T-helper 22 cell (primary cell): ENCODE measurements at places on chromosomes 5 and 9.

DNA sequence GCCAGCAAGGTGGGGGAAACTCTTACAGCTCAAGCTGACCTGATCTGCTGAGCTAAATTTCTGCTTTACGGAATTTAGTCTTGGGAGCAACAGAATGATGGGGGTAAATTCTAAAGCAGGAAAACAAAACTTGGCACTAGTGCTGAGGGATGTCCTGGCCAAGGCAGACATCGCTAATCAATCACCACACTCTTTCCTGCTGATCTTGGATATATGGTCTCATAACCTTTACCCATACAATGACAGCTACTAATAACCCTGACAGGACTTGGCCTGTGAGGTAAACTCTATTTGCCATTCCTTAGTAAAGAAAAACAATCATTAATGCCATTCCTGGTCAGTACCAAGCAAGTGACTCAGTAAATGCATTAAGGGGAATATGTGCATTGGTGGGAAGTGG lies 51.5 kb downstream of the PPARGC1B start:
- no peak for DNase-seq

- DNase-seq, result no peak
Observed at GRCh38 chr9:93295031-93295430, 111.1 kb downstream of the WNK2 start.

GRCh38 chr9:118578467-118578866 lies 790.8 kb downstream of the BRINP1 start:
- DNase-seq, result no peak

GRCh38 chr5:150114773-150115408 lies 28.5 kb upstream of the CSF1R start:
- DNase-seq, result no peak

GRCh38 chr5:2740051-2740875 lies 11.2 kb downstream of the IRX2 start:
- DNase-seq, result no peak

- no peak for DNase-seq
Observed at GRCh38 chr5:53052499-53052898, 57.1 kb downstream of the MOCS2 start.

- no peak for DNase-seq
Observed at GRCh38 chr5:82847562-82847961, 229.6 kb downstream of the TMEM167A start.

DNA sequence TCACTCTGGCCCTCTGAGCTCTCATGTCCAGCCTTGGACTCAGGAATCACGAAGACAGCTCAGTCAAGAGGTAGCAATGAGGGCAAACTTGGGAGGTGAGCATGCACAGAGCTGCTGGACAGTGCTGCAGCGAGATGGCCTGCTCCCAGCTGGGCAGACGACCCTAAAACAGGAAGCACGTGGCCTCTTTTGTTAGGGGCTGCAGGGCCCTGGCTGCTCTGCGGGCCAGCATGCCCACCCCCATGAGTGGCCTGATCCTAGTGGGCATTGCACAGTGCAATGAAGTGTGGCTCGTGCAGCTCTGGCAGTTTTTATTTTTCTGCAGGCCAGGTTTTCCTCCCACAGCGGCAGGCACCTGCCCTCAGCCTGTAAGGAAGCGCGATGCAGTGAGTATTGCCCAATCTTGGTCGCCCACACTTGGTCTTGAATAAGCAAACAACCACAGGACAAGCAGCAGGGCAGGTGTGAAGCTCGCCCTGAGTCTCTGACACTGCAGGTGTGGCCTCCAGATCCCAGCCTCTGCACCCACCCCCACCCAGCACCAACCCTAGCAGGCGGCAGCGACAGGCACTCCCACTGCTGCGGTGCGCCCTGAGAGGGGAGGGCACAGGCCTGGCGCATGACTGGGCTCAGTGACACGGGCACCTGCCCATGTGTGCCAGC lies 60.8 kb downstream of the SEMA4D start:
- peak; percentile 61 for DNase-seq

DNA sequence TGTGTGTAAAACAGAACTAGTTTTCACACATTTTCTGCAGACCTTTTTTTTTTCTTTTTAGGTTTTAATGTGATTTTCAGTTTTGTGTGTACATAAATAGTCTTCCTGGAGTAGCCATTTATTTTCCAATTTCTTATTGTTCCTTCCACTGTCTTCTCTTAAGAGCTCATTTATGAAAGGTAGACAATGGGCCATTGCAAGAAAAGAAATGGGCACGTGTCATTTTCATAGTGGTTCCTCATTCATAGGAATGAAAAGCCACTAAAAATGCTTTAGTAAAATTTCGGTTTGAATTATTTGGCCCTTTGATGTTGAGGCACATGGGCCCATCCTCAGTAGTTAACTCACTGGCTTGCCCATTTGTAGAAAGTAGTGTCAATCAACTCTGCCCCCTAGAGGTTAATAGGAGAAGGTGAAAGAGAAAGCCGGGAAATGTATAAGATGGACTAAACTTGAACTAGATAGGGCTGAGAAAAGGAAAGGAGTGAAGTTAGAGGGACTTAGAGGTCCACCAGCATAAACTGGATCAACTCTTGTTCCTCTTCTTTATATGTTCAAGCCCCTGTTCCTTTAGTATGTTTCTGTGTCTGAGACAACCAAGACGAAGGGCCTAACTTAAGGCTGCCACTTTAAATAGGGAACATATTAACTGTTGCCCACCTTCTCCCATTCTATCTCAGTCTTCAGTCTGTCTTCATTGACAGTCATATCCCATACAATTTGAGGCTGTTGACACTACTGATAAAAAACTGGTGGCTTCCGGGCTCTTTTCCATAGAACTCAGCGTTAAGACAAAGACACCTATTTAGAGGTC lies 72.6 kb downstream of the SMARCA2 start:
- DNase-seq, result no peak

- no peak for DNase-seq
Observed at GRCh38 chr5:1294206-1294834, 548 bp downstream of the TERT start.

GRCh38 chr9:1743121-1743960 lies 271.8 kb upstream of the SMARCA2 start:
- DNase-seq, result no peak

DNA sequence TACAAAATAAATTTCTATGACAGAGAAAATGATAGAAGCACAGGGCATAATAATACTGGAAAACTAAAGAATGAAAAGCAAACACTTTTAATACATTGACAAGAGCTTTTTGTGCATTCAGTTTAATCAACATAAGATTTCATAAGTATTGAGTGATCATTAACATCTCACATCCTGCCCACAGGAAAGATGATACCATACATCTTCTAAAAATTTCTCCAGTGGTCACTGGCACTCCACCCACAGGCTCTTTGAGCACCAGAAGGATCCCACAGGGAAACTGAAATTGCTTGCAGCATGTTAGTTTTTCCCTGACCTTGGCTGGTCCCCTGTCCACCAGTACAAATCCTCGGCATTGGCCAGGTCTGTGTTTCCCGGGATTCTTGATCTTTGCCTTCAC lies 186.0 kb downstream of the CEMIP2 start:
- DNase-seq, result no peak

DNA sequence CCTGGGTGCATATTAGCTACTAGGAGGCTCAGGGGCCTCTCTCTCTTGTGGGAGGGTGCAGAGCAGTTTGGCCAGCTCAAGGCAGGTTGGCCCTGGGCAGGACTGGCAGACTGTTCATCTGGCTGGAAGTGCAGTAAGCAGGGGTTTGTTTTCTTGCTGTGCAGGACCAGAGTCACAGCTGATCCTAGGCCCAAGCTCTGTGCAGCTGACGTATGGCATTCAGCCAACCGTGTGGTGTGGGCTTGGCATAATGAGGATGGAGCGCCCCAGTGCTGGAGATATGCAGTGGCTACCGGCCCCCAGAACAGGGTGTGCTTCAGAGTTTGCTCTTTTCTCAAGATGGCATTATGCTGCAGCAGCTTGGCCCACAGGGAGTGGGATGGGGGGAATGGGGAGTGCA lies 31.0 kb upstream of the PHF24 start:
- no peak for DNase-seq

- DNase-seq, result no peak
Observed at GRCh38 chr5:59095480-59095879, 512.6 kb downstream of the RAB3C start.

GRCh38 chr5:171424726-171425125 lies 5.3 kb downstream of the FGF18 start:
- DNase-seq, result no peak

- DNase-seq, result no peak
Observed at GRCh38 chr5:42676362-42676761, 80.3 kb upstream of the CCDC152 start.
